ENCODE measurements at places on chromosomes 1 and 21.

GRCh38 chr1:94032637-94033036, 88.3 kb downstream of the ABCA4 start:
- no peak for DNase-seq

GRCh38 chr1:117783606-117784396, 145.6 kb downstream of the GDAP2 start:
- DNase-seq = no peak

- DNase-seq = no peak
These were observed 13.2 kb downstream of the MEGF6 start for GRCh38 chr1:3598051-3598491.

DNA sequence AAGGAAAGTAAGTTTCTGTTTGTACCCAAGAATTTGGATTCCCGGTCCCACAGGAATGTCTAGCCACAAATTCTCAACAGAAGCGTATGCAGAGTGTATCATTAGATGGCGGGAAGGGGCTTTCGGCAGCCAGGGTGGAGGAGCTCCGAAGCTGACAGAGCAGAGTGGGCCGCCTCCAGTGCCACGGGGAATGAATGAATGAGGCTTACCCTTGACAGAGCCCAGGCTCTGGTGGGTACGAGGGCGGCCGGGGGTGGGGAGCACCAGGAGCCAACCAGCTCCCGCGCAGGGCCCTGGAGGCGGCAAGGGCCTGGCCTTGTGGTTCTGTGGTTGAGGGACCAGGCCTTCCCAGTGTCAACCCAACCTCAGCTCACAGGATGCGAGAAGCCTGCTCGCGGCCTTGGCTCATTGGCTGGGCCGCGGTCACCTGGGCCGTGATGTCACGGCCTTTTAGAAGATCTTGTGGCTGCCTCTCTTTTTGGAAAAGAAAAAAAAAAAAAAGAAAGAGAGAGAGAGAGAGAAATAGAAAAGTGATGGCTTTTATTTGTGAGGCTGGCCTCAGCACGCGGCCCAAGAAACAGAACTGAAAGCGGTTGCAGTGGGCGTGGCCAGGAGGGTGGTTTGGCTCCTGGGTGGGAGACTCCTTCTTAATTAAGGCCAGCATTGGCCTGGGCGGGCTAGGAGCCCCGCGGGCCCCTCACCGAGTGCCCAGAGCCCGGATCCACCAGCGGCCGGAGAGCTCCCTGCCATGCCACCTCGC, 34.9 kb upstream of the RUNX3 start:
- DNase-seq = no peak

GRCh38 chr1:5847013-5847659, 145.1 kb downstream of the NPHP4 start:
- DNase-seq = no peak

DNA sequence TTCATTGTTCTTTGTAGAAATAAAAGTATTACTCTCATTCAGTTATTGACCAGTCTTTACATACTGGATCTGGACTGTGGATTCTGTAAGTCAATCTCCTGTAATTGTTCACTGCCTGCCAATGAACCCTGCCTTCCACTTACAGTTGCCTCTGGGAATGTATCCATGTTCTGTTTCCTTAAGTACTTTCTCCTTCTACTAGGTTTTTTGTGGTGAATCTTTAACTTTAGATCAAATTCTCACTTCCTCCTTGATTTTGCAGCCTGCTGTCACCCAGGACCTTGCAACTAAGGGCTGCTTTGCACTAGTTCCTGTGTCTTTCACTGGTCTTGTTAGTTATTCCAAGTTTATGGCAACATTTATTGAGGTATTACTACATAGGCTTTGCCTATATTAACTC, 28.2 kb upstream of the ANKRD13C start:
- DNase-seq = no peak

DNA sequence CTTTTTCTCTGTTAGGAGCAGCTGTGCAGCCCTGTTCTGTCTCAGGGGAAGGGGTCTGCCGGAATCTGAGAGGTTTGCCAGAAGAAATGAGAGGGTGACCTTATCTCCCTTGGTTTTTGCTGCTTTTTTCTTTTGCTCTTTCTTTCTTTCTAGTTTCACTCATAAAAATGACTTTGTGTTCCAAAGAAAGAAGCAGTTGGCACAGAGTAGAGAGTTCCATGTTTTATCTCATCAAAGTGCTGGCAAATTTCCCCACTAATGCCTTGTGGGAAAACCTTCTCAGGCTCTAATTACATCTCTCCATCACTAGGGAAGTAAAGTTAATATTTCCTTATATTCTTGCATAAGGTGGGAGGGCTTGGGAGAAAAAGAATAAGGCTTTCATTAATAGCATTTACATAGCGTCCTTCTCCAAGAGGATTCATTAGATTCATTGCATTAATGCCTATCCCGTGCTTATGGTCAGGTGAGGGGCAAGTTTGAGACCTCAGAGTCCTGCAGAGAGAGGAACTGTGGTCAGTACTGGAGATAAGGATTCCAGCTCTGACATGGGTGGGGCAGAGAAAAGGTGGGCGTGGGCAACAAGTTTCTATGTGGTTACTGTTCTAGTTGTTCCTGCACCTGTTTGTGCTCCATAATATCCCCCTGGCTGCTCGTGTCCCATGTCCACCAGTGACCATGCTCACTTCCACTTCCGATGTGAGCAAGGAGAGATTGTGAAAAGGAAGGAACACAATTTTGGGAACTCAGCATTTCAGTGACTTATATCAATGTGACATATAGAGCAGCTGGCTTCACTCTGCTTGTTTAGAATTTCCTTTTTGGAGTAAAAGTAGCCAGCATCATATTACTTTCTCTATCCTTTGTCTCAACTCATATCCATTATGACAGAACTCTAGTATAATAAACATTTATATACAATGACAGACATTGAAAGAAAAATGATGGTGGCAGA, 79.5 kb downstream of the DISC1 start:
- DNase-seq = no peak

DNA sequence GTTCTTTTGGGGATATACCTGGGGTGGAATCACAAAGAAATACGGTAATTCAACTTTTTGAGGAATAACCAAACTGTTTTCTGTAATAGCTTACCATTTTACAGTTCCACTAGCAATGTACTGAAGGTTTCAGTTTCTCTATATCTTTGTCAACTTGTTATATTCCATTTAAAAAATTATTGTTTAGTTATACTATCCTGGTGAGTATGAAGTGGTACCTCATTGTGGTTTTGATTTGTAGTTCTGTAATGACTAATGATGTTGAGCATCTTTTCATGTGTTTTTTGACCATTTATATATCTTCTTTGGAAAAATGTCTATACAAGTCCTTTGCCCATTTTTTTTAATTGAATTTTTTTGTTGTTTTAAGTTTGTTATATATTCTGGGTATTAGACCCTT, 39.4 kb downstream of the MAST2 start:
- DNase-seq = no peak

DNA sequence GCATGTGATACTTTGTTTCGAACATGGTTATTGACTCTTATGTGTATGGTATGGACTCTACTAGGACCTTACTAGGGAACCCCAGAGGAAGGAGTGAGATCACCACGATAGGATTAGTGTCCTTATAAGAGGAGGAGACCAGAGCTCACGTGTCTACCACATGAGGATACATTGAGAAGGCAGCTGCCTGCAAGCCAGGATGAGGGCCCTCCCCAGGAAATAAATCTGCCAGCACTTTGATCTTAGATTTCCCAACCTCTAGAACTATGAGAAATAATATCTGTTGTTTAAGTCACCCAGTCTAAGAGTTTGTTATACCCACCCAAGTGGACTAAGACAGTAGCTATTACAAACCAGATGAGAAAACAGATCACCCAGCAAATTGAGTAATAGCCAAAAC, 559.3 kb upstream of the USP24 start:
- DNase-seq = no peak

- DNase-seq = no peak
These were observed 648 bp downstream of the FAM76A start for GRCh38 chr1:27726173-27727044.

DNA sequence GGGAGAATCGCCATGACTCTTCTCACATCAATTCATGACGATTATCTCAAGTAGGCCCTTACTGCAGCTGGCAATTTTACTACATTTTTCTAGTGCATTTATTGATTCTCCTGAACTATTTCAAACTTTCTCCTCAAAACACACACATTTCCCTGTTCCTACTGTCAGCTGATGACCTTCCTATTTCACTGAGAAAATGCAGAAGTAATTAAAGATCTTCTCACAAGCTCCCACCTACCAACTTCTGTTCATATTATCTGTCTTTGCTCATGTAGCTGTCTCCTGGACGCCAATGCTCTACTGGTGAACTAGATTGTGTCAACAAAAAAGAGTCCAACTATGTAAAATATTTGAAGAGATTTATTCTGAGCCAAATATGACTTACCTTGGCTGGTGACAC, 36.4 kb upstream of the FASLG start:
- DNase-seq = no peak

DNA sequence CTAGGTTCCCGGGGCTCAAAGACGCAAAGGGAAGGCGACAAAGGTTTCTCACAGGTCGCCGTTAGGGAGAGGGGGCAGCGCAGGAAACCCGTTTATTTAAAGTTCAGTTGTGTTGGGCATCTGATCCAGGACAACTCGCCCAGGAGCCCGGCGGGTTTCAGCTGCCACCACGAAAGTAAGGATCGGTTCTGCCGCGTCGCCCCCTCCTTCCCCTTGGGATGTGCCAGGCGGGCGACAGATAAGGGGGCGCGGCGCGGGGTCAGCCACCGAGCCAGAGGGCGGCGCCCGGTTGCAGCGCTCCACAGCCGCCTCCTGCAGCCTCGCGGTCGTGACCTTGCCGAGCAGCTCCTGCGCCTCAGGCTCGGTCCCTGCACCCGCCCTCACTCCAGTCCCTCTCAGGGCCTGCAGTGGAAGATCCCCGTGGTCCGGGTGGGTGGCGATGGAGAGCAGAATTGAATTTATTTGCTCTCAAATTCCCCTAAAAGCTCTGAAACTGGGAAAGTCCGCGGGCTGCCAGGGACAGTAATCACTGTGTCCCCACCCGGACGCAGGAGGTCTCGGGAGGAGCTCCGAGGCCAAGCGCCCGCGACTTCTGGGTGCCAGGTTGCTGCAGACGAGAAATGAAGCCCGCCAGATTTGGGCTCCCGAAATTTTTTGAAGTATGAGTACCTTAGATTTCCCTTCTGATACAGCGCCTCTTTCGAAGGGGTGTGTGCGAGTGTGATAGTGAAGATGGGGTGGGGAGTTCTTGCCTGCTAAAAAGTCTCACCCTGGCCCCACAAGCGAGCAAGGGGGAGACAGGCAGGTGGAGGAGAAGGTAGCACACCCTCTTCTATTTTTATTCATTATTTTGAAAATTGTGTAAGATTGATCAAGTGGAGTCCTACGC, 28.4 kb upstream of the NFIA start:
- no peak for DNase-seq

- no peak for DNase-seq
These were observed 15.0 kb downstream of the CDKN2C start for GRCh38 chr1:50985094-50985493.

- no peak for DNase-seq
These were observed 34.9 kb downstream of the MROH9 start for GRCh38 chr1:170970256-170970655.

GRCh38 chr1:212918824-212919223, 31.5 kb upstream of the VASH2 start:
- no peak for DNase-seq

DNA sequence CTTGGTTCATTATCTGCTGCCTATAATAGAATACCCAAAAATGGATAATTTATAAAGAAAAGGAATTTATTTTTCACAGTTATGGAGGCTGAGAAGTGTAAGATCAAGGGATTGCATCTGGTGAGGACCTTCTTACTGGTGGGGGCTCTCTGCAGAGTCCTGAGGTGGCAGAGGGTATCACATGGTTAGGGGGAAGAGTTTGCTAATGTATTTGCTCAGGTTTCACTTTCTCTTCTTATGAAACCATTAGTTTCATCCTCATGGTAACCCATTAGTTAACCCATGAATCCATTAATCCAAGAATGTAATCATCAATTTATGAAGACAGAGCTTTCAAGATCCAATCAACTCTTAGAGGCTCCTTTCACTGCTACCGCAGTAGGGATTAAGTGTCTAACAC, 120.6 kb downstream of the DNM3 start:
- DNase-seq = no peak

- DNase-seq = no peak
These were observed 555.3 kb downstream of the NUF2 start for GRCh38 chr1:163877016-163877415.

- no peak for DNase-seq
These were observed 118.0 kb downstream of the ACTL8 start for GRCh38 chr1:17873007-17873675.

- DNase-seq = no peak
These were observed 345 bp downstream of the FTCD start for GRCh38 chr21:46154955-46155513.

DNA sequence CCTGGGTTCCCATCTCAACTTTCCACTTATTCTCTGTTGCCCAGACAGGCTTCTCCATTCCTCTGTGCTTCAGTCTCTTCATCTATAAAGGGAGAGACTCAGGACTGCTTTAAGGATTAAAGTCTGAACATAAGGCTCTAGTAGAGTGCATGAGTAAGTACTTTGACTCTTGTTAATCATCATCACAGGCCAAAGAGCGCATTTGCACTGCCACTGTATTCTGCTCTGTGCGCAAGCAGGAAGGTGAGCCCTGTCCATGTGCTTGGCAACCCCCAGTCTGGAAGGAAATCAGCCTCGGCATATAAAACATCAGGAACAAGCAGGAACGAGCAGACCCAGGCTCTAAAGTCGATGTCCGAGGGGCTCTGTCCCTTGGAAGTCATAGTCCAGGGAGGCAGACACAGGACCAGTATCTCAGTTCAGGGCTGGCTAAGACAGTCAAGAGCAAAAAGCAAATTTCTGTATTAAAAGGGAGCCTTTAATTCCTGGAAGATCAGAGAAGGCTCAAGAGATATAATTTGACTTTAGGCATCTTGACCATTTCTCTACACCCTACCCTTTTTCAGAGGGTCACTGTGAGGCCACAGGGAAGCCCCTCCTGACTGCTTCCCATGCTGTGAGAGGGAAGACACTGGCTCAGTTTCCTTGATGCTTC, 131.2 kb downstream of the TRABD2B start:
- DNase-seq = no peak

- no peak for DNase-seq
These were observed 31.7 kb downstream of the SIM2 start for GRCh38 chr21:36730291-36731281.

GRCh38 chr1:203170625-203171330, 4.8 kb downstream of the MYBPH start:
- no peak for DNase-seq

DNA sequence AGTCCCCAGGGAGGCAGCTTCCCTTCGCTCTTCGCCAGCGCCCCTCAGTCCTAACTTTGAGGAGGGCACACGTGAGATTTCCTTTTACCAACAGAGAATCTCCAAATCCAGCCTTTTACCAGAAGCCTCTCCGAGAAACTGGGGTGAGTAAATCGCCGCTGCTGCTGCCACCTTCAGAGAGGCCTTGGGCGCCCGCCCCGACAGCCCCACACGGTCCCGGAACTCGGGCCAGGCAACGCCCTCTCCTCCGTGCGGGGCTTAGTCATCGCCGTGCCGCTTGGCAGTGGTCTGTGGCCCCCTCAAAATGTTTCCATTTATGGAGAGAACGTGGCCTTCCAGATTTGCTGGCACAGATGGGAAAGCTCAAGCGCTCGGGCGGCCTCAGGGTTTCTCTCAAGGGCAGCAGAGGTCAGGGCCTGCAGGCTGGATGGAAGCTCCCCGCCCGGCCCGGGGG, 41.4 kb upstream of the COL6A2 start:
- DNase-seq = no peak

- DNase-seq = no peak
These were observed 37.7 kb downstream of the SYCP1 start for GRCh38 chr1:114892194-114892918.

GRCh38 chr1:183920651-183921050, 115.7 kb downstream of the RGL1 start:
- DNase-seq = no peak

- DNase-seq = no peak
These were observed 189.0 kb downstream of the PLPP3 start for GRCh38 chr1:56390232-56390867.

- DNase-seq = no peak
These were observed 53.9 kb upstream of the TIAM1 start for GRCh38 chr21:31397939-31398338.

Data from NCI-H187 treated with DMSO at 0.1 percent for 48 hours (cell line).